ENCODE measurements at places on chromosomes 1 and 21.

GRCh38 chr1:39110882-39111281, 84.7 kb downstream of the NDUFS5 start:
- no peak for DNase-seq

DNA sequence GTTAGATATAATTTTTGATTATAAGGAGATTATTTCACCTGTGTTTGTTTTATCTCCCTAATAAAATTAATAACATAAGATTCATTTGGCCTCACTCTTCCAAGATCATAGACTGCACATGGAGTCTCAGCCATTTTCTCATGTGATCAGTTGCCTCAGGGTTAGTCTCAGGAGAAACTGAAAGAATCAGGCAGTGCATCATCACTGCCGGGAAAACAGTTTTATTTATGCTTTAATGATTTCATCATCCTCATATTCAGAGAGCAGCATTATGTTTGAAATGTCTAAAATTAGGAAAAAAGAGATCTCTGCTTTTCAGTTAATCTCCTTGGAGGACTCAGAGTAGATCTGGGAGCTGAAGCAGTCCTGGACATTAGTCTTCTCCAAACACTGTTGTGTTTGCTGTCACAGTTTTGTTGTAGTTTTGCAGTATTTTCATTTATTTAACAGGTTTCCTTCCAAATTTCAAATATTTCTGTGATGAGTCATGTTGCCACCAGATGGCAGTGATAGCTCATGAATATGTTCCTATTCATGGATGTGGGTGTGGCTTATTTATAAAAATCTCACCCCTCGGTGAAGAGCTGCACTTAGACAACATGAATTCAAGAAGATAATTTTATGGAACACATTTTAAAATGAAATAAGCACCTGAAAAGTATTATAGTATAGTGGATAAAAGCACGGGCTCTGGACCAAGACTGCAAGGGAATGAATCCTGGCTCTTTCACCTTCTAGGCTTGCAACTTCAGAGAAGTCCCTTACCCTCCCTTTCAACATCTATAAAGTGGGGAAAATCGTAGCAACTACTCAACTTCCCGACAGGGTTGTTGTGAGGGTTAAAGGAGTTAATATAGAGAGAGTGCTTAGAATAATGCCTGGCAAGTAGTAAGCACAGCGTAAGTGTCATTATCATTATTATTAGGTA, 31.2 kb downstream of the CHD1L start:
- peak; percentile 73 for DNase-seq

DNA sequence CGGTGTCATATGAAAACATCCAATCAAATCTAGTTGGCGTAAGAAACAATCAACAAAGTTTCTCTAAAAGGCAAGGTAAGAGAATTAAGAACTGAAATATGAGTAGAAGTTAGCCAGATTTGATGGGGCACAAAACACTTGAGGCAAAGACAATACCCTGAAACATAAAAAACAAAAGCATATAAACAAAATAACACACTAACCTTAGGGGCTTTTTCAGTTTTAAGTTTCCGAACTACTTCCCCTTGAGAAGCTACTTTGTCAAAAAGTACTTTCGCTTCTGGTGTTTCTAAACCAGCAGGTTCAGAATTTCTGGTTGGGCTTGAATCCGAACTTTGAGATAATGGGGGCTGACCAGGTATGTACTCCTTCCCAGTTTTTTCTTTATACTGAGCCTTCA, 57.9 kb downstream of the EPRS1 start:
- no peak for DNase-seq

DNA sequence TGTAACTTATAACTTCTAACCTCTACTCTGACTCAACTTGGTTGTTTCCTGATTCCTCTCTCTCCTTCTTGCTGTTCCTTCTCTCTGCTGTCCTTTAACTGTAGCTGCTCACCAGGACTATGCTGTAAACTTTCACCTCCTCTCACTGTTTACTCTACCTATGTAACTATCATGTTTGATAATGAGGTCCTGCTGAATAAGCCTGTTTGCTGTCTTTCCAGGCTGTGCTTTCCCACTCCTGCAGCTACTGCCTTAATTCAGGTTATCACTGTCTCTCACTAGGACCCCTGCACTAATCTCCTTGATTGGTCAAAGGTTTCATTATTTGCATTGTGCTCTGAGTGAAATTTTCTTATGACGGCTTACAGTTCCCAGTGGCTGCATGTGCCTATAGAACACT, 633.9 kb upstream of the PTBP2 start:
- DNase-seq = no peak

DNA sequence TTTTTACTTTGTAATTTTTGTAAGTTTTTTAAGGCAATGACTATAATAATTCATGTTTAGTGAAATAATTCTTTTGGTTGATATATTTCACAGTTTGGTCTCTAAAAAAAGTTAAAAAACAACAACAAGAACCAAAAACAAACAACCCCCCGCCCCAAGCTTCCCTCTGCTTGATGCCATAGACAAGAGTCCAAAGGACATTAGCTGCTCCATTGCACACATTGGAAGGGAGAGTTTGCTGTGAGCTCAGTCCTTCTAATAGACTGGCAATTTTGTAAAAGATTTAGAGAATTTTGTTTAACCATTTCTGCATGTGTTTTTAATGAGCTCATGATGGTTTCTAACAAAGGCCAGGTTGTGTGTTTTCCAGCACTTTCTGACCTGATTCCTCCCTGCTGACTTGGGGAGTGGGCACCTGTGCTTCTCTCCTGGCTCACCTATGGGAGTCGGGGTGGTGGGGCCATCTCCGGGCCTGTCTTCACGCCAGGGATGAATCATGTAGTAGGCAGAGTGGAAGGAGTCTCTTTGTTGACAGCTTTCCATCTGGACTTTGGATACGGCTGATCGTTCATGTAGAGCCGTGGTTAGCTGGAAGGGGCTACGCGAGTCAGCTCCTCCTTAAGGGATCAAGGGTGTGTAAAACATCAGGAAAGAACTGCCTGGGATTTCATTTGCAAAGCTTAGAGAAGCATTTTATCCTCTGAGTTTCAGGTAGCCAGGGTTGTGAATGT, 14.1 kb downstream of the ZBTB18 start:
- no peak for DNase-seq

DNA sequence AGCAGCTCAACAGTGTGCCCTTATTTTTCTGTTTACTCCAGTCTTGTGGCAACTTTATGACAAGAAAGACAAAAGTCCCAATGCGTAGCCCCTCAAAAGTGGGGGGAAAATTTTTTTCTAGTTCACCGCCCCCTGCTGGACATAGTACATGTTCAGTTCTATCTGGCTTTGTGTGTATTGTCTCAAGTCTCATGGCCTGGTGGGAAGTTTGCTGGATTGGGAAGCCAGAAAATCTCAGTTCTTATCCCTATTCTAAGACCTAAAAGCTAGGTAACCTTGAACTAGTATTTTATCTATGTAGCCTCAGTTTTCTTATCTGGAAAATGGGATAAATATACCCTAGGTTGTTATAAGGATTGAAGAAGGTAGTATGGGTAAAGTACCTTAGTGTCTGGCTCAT, 55.8 kb upstream of the LDLRAP1 start:
- DNase-seq = no peak

DNA sequence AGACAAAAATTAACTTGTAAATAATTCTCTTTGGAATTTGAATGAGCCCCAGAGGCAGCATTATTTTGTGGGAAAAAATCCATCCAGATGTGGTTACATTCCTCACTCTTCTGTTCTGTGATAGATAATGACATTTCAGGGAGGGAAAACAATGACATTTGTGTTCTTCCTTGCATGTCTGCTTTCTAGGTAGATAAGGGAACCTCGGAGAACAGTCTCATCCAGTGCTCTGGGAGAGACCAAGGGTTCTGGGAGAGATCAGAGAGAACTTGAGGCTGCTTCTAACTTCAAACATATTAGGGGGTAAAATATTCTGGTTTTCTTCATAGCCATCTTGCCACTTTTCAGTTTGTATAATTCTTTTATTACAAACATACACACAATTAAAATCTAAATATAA, 269.2 kb downstream of the NEGR1 start:
- DNase-seq = no peak

DNA sequence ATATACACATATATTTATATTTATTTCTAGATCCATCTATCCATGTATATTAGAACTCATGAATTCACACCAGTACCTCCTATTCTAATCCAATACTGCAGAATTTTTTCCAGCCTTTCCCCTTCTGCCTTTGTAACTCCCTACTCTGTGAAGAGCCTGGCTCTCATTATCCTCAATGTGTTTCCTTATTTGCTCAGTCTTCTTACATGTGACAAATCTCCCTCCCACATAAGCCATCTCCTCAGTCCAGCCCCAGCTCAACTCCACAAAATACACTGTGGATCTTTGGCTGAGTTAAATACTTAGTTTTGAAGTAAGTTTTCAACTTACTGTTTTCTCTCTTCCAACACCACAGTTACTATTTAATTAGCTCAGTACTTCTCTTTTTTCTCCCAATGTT, 45.7 kb downstream of the ATP5PO start:
- peak; percentile 8 for DNase-seq

DNA sequence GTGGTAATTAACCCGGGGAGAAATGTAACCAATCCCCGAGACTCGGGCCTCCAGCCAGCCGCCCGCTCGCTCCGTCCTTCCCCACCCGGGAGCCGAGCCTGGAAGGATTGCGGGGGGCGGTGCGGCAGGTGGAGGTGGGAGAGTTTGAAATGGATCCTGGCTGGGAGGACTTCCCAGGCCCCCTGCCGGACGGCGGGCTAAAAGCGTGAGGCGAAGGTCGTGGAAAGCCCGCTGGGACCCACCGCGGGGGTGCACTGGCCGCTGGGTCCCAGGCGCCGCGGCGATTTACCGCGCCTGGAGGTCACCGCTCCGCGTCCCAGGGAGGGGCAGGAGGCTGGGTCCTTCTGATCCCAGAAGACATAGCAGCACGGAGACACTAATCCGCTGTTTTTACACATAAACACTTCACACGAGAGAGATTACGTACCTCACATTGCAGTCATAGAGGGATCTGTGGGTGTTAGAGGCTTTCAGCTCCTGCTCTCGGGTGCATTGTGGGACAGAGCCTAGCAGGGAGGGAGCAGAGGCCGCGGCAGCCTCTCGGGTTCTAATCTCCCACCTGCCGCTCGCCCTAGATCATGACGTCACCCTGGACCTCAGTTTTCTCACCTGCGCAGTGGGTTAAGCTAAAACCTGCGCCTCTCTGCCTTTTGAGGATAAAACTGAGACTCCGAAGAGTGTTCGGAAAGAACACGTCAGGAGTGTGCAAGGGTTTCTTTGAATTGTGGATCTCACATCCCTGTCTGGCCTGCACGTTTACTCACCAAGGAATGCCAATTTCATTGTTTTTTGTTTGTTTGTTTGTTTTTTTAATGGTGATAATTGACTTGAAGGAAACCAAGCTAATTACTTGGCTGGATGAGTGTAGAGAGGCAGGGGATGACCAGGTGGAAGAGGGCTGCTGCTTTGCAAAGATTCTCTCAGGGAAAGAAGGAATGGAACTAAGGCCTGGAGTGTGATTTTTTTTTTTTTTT, 17.1 kb upstream of the TMEM9 start:
- peak; percentile 76 for DNase-seq

GRCh38 chr1:204453141-204453772, 41.3 kb downstream of the PIK3C2B start:
- no peak for DNase-seq

GRCh38 chr1:9294405-9294773, 1.7 kb downstream of the SPSB1 start:
- DNase-seq = no peak

GRCh38 chr1:226529891-226530290, 18.7 kb upstream of the STUM start:
- no peak for DNase-seq

DNA sequence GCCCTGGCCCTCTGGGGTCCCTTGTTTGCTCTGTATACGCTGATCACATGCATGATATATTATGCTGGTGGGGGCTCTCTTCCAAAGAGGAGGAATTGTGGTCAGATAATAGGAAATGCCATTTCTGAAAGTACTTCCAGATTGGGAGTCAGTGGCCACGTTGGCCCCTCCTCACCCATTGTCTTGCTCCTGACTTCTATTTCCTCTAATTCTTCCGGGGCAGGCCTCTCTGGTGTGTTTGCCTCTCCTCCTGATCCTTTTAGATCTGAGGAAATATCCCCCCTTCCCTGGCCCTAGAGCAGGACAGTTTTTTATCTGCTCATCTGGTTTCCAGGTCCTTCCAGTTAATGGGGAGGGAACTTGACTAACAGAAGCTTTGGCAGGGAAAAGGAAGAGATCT, 2.9 kb downstream of the VANGL2 start:
- DNase-seq = no peak

DNA sequence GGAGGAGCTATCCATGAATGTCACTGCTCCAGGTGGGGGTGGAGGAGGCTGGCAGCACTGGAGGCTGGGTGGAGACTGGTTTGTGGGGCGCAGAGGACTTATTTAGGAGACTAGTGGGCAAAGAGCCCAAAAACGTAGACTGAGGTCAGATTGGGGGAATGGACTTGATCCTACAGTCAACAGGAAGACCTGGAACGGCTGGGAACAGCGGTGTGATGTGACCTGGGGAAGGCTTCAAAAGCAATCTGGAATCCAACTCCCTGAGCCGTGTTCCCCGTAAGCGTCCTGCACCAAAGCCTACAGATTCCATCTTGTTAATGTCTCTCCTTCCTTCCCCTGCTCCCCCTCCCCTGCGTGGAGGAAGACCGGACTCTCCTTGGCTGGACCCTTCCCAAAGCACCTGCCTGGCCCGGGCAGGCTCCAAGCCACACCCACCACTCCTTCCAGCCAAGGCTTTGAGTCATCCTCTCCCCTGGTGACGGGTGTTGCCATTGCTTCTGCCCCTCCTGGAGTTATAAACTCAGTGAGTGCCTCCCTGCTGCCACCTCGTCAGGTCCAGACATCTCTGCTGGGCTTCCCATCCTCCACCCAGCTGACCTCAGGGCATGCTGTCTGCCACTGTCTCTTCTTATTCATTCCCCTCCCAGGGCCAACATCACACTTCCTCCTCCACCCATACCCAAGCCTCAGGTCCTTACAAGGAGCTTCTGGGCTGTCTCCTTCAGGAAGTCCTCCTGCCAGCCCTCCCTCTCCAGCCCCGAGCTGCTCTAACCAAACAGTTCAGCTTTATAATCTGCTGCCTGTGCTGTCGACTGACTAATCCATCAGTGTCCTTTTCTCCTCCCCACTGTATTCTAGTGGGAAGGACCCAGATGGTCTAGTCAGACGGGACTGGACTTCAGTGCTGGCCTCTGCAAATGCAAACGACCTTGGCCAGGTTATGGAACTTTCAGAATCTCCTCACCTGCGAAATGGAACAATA, 1.6 kb upstream of the CLSTN1 start:
- peak; percentile 75 for DNase-seq

- DNase-seq = no peak
Observed at GRCh38 chr21:44537930-44538911, 1.8 kb downstream of the KRTAP10-1 start.

GRCh38 chr1:88890131-88890530, 1.2 kb downstream of the GTF2B start:
- no peak for DNase-seq

DNA sequence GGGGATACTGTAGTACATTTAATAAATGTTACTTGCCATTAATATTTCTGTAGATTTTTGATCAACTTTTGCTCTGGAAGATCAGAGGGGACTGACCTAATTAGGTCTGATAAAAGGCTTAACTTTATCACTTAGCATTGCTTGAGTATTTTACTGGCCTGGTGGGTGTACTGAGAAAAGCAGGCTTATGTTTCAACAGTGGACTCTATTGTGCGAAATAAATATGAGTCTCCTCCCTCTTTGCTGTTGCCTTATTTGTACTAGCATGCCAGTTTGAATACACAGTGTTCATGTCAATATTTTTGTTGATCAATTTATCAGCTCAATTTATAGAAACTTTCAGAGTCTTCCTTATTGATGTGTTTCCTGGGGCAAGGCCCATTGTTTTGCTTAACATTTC, 49.1 kb downstream of the EBNA1BP2 start:
- DNase-seq = no peak

All from NCI-H345 (cell line).